ENCODE measurements at places on chromosomes 4 and X.

- no peak for DNase-seq
These were observed 102.8 kb upstream of the PDLIM3 start for GRCh38 chr4:185638093-185638492.

GRCh38 chr4:184417802-184418511 lies 56.4 kb downstream of the IRF2 start:
- peak; percentile 49 for DNase-seq

DNA sequence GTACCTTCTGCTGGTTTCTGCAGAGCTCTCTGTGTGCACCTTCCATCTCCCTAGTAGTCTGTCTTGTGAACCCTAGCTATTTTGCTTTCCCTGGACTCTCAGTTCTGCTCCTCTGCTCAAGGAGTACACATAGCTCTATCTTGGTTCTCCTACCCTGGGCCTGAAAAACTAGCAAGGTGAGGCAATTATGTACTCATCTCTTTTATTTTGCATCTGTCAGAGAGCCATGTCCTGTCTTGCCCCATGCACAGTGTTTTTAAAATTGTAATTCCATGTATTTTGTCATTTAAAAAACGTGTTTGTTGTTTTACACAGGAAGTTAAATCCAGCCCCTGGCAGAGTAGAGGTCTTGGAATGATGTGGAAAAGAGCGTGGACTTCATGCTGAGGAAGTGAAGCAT lies 684.9 kb upstream of the CPEB2 start:
- DNase-seq, result no peak

DNA sequence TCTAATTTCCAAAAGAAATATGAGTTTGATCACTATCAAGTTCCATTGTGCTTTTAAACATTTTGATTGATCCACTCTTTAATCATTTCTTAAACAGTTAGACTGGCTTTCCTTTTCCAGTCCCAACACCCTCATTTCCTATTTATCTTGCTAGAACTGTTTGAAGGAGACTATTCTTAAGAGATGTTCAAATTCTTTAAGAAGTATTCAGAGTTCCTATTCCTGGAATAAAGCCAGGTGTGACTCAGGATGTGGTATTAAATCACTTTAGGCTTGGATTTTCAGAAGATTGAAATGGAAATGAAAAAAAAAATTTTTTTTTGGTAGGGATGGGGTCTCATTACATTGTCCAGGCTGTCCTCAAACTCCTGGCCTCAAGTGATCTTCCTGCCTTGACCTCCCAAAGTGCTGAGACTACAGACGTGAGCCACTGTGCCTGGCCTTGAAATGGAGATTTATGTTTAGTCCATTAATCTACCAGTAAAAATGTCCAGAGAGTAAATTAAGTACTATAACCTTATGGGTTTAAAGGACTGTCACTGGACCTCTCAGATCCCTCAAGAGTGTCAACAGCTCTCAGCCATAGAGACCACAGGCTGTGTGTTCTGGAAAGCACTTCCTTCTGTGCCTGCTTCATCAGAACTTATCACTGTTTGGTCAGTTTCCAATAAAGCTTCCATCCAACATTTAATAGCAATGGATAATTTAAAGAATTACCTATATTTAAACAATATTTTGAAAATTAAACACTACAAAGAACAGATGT lies 90.7 kb downstream of the CDS1 start:
- DNase-seq, result peak; percentile 88

- no peak for DNase-seq
These were observed 1.8 kb downstream of the ARHGAP4 start for GRCh38 chrX:153924149-153924861.

DNA sequence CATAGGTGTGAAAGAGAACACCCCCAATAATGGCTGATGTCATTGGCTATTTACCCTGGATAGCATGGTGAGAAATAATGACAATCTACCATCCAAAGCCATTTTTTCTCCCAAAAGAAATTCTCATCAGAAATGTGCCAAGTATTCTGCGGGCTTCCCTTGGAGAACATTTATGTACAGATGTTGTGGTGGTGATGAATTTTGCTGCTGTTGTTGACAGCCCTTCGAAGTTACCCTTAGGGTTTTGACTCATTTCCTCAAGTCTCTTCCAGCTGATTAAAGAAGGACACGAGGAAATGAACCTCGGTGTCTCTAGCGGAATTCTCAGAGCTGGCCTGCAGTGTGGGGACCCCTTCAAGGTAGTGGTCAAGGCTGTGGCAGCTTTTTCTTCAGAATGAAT lies 3.4 kb downstream of the KIT start:
- DNase-seq, result no peak

DNA sequence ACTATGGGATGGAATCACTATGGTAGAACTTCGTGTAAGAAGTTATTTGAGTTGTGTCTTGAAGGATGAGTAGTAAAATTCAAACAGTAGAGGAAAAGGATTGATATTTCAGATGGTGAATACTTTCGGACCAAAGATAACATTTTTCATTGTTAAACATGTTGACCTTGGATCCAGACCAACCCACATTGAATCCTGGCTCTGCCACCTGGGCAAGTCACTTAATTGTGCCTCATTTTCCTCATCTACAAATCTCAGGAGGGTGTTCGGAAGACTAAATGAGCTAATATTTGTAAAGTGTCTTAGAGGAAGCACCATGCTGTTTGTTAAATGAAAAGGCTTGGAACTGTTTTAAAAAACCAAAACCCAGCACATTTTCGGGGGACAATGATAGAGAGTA lies 1.4 kb upstream of the AIFM1 start:
- no peak for DNase-seq
